ENCODE measurements at places on chromosomes 4 and X.

GRCh38 chr4:82975792-82976191, 34.8 kb downstream of the LIN54 start:
- no peak for DNase-seq

DNA sequence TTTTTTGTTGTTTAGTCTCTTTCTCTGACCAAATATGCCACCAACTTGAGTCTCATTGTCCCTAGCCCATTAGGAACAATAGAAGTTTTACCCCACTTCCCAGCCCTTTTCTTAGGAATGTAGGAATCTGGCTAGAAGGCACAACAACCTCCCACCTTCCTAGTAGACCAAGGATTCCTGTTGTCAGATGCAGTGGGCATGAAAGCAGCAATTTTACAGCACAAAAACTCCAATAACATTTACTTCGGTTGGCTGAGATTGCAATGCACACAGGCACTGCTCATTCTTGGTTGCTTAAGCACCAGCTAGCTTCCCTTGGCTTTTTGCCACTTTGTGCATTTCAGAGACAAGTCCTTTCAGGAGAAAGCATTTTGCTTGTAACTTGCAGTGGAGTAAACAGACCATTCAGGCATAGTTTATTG, 312.8 kb downstream of the TENM3 start:
- DNase-seq: no peak

DNA sequence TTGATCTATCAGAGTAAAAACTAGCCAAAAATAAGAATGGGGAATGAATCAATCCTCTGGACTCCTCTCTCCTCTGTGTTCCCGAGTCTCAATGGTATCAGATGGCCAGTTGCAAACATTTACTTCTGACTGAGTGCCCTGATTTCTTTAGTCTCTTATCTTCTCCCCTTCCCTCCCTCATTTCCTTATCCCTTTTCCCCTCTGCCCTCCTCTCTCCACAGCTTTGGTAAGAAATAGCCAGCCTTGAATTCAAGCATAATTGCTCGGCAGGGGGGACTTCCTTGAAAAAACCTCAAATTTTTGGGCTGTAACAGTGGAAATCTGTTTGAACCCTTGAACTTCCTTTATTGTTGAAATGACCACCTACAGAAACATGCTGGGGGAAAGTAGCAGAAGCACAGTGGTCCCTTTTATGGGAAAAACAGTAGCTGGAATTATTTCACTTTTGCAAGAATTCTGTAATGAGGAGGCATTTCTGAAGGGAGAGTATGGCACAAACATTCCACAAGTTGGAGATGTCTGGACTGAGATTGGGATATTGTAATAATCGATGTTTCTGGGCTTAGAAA, 40.3 kb downstream of the NHS start:
- DNase-seq: no peak

GRCh38 chr4:86846921-86847320, 2.3 kb downstream of the SLC10A6 start:
- no peak for DNase-seq

GRCh38 chr4:22477136-22477812, 38.6 kb downstream of the ADGRA3 start:
- DNase-seq: no peak

GRCh38 chr4:66376921-66377320, 706.6 kb upstream of the EPHA5 start:
- no peak for DNase-seq
